ENCODE measurements at places on chromosomes 1 and 21.

DNA sequence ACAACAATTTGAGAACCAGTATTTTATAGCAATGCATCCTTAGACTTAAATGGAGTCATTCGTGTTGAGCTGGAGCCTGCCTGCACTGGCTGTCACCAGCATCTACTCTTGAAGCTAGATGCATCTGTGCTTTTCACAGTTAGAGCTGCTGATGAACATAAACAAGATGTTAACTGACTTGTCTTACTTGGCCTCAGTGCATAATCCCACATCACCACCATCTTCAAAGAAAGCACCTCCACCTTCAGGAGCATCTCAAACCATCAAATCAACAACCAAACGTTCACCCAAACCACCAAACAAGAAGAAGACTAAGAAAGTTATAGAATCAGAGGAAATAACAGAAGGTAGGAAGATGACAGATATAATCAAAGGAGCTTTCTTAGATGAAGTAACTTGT lies 71.1 kb downstream of the TPR start:
- DNase-seq: no peak

- no peak for DNase-seq
Measured at GRCh38 chr1:161707503-161707902, 474 bp downstream of the FCRLA start.

DNA sequence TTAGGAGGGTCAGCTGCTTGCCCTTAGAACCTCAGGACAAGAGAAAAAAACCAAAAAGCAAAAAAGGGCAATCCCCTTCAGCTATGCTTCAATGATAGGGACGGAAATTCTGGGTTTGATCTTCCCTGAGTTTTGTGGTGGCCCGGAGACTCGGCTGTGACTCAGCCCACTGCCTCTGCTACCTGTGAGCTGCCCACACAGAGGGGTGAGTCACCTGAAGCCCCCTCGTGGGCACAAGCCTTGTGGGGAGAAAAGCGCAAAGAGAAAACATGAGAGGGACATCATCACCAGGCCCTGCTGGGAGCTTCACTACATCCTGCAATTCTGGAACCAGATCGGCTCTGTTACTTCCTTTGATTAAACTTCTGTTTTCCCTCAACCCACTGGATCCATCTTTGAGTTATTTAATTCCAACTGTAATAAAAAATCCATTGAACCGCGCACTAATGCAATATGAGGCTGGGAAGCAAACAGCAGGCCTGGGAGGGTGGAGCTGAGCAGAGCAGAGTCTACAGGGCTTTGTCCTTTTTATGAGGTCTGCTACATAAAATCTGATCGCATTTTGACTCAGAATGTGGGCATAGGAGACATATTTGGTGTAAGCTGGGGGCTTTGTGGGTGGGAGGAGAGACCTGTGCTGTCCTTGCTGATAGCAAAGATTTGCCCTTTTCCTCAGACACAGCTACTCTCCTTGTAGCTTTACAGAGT lies 58.7 kb upstream of the STUM start:
- no peak for DNase-seq

DNA sequence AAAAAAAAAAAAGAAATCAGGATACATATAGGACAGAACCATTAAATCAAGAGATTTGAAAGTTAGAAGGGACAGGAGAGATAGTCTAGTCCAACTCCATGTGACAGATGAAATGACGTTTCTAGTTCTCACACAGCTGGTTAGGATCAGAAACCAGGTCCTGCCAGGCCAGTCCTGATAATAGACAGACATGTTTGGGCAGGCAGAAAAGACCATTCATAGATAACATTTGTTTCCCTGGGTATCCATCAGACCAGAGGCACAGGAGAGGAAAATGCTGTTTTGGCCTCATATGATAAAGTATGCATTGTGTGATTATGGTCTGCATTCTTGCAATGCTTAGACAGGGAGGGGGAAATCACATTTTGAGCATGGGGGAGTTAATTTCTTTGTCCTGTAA lies 29.3 kb downstream of the ZBTB8B start:
- DNase-seq: no peak

GRCh38 chr1:67194209-67194863 lies 28.1 kb downstream of the IL23R start:
- no peak for DNase-seq

Data from activated CD8-positive, alpha-beta memory T cell treated with anti-CD3 and anti-CD28 coated beads for 1 hour (primary cell).